ENCODE measurements at places on chromosomes 2 and 18.

DNA sequence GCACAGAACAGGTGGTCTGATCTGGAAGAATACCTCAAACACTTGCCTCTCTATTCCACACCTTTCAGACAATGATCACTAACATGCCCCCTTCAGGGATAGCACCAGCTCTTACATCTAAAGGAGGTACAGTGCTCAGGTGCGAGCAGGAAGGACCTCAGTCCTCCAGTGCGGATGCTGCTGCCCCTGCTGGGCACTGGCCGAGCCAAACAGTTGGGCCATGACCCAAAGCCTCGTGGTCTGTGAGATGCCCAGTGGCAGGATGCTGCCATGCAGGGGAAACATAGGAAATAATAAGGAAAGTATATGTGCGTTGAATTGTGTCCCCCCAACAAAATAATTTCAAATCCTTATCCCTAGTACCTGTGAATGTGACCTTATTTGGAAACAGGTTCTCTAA is 243.7 kb downstream of the NDUFA10 start:
- no peak for DNase-seq

GRCh38 chr18:56789004-56789888 is 138.1 kb downstream of the WDR7 start:
- DNase-seq, result no peak

- no peak for DNase-seq
Measured at GRCh38 chr2:200403814-200404213, 97.3 kb downstream of the SPATS2L start.

GRCh38 chr18:49596687-49597086 is 34.8 kb downstream of the LIPG start:
- no peak for DNase-seq

DNA sequence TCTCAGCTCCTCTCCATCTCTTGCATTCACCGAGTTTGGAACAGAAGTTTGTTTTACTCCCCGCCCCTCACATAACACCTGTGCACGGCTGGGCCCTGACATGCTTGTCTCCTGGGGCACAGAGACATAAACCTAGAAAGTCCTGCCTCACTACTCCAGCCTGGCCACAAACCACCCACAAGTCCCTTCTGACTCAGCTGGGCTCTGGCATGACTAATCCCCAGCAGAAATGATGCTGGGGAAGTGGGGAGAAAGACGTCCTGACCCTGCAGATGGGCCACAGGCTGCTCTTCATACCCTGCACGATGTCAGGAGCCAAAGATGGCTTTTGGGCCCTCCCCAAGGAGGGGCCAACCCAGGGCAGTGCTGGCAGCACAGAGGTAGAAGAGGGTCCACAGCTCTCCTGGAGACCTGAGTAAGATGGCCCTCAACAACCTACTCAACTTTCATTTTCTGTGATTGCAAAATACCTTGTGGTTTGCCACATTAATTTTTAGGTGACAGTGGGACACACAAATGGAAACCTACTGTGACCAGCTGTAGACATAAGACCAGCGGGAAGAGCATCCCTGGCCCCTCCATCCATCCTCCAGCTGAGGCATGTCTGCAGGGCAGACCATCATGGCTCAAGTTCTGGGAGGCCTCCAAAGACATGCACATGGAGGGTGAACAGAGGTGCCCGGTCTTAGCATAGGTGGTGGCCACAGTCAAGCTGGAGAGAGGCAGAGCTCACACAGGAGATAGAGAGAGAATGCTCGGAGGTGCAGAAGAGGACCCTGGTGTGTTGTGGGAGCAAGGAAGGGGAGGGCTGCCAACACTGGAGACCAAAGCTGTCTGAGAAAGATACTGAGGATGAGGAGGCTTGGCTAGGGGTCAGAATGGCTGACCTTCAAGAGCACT is 40.0 kb downstream of the DNMT3A start:
- no peak for DNase-seq

- DNase-seq, result no peak
Measured at GRCh38 chr2:172462849-172463381, 35.5 kb downstream of the ITGA6 start.

GRCh38 chr2:107621186-107622165 is 205.2 kb upstream of the RGPD4 start:
- no peak for DNase-seq

DNA sequence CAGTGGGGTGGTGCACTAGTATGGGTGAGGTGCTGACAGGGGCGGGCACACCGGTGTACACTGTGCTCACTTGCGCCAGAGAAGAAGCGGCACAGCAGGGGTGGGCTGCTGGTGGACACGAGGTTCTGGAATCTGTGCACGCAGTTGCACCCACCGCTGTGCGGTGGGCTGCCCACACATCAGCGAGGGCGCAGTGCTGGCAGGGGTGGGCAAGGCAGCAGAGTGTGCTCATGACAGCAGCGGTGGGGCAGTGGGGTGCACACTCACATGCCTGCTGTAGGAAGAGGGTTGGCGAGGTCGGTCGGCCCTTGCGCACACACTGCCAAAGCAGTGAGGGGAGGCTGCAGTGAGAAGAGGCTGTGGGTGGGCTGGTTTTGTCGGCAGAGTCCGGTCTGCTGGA is 141.8 kb downstream of the GALNT13 start:
- no peak for DNase-seq

DNA sequence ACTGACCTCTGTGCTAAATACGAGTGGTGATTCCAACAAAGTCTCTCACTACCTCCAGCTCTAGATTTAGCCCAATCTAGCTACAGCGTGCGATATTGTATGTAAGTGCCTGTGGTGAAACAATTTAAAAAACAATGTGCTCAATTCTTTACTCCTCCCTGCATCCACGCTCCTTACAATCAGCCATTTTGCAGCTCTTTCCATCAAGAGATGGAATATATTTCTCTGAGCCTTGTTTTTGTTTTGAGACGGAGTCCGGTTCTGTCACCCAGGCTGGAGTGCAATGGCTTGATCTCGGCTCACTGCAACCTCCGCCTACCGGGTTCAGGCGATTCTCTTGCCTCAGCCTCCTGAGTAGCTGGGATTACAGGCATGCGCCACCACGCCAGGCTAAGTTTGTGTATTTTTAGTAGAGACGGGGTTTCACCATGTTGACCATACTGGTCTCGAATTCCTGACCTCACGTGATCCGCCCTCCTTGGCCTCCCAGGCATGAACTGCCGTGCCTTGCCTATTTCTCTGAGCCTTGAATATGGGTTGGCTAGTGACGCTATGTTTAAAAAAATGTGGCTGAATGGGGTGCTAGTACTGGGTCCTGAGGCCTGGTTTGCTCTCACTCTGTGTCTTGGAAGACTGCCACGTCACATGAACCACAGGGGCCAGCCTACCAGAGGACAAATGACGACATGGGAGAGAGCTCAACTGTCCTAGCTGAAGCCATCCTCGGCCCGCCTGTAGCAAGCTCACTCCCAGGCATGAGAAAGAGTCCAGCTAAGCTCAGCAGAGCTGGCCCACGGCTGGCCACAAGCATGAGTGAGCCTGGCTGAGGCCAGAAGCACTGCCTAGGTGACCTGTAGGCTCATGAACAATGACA is 14.8 kb downstream of the WDFY1 start:
- DNase-seq, result no peak

DNA sequence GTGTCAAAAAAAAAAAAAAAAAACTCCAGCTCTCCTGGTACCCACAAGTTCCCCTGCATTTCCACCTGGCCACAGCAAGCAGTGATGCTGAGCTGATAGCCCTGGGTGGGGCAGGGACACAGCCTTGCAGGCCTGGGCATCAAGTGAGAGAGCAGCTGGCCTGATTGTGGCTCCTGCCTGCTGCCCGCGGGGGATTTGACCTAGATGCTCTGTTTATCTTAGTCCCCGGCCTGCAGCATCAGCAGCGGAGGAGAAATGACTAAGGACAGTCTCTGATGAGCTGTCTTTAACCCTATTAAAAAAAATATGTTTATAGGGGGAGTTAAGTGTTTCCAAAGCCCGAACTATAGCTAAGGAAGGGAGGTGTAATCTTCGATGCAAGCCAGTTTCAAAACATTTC is 102.6 kb downstream of the MTCL1 start:
- DNase-seq, result no peak

- no peak for DNase-seq
Measured at GRCh38 chr2:85853499-85854165, 35.2 kb downstream of the ST3GAL5 start.

DNA sequence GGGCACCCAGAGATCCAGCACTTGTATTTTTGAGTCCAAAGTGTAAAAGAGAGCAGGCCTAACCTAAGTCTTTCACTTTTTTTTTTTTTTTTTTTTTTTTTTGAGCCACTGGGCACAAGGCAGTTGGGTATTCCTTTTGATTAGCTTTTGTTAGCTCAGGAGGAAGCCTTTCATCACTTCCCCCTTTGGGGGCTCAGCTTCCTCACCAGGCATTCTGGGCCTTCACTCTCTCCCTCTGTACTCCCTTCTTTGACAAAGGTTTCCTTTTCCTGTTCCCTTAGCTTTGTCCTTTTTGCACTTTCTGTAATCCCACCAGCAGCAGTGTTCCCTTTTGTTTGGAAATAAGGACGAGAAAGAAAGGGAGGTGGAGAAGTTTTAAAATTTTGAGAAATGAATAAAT is 88.2 kb downstream of the PKP4 start:
- no peak for DNase-seq

- DNase-seq, result no peak
Measured at GRCh38 chr2:132901661-132902060, 231.7 kb upstream of the LYPD1 start.

- DNase-seq, result no peak
Measured at GRCh38 chr2:46229134-46230063, 67.8 kb upstream of the EPAS1 start.

- no peak for DNase-seq
Measured at GRCh38 chr18:48293954-48294898, 115.0 kb downstream of the ZBTB7C start.

DNA sequence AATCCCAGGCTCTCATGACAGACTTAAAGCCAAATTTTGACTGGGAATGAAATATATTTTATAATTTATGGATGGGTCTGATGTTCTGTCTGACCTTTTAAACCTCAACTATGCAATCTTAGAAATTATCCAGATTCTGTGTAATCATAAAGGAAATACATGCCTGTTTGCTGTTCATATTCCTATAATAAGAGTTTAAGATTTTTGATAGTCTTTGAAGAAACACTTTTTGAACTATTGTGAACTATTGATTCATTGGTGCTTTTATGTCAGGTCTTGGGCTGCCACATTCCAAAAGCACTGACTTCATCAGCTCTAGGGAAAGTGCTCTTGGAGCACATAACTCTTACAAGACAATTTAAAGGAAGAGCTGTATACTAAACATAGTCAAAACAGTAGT is 64.2 kb downstream of the CCDC150 start:
- DNase-seq, result no peak

DNA sequence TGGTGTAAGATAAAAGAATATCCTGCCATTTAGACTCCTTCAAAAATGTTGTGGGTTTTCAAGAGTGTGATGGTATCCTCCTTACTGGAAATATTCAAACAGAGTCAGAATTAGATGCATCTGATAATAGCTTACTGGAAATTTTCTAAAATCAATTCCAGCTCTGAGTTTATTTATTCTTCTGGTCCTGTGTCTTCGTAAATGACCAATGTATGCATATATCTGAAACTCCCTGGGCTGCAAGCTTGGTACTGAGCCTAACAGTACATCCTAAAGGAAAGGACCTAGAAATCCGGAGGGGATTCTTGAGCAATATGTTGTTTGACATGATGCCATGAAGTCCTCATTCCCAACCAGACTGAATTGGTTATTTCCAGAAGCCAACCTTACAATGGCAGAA is 130.4 kb downstream of the KCNE4 start:
- no peak for DNase-seq

GRCh38 chr2:175457895-175458448 is 276.5 kb upstream of the ATP5MC3 start:
- DNase-seq, result no peak

- no peak for DNase-seq
Measured at GRCh38 chr2:142254031-142254430, 123.2 kb upstream of the LRP1B start.

DNA sequence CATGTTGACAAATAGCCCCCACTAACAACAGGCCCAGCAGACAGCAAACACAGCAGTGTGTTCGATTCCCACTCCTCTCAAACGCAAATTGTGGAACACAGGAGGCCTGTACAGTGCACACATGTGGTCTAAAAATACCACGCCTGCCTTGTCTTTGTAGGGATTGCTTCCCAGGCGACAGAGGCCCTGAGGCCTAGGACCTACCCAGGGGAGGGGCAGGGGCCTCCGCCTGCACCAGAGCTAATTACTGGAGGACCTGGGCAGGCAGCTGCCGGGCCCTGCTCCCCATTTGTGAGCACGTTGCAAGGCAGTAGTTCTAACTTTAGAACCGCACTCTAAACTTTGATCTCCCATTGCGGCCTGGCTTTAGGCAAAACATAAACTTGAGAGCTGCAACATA is 316.0 kb downstream of the TXNL1 start:
- no peak for DNase-seq

DNA sequence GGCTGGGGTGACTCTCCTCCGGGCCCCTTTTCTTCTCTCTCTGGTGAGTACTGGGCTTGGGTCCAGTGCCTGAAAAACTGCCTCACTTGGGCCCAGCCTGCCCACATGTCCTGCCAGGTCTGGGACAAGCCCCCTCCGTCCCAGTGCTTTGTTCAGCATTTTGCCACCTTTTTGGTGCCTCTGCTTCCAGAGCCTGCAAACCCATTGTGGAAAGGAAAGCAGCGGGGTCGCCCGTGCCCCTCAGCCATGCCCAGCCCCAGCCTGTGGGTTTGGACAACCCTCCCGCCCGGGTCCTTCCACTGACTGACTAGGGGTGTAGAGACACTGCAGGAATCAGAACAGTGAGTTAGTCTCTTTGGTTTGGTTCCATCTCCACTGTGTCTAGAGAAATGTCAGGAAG is 140.7 kb upstream of the ALKAL2 start:
- no peak for DNase-seq

GRCh38 chr2:197760293-197760657 is 24.8 kb downstream of the BOLL start:
- DNase-seq, result no peak

- DNase-seq, result no peak
Measured at GRCh38 chr18:59917422-59917821, 17.6 kb downstream of the PMAIP1 start.

GRCh38 chr2:63009490-63009889 is 41.1 kb upstream of the OTX1 start:
- no peak for DNase-seq

DNA sequence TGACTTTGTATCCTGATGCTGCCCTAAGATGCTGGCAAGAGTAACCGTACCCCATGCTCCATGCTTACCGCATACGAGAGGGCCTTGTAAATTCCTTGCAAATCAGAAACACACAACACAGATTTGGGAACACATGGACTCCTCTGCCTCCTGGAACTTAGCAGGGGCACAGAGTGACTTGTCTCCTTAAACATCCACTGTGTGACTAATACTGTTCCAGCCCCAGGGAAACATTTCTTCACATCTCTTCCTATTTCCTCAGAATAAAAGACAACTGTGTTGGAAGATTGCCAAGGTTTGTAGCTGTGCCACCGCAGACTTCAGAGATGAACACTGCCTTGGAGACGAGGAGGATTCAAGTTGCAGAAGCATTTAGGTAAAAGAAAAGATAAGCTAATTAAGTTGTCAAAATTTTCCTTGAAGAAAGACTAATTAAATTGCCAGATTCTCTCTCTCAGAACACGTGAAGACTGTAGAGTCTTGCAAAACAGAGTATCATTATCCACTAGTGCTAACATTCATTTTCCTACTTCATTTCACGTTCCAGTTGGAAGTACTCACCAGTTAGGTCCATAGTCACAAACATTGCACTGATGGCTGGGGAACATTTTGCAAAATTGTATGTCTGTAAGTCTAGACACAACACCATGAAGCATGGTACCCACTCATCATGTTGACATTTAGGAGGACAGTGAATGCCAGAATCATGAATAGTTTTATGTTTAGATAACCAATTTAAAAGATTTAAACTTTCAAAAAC is 188.8 kb downstream of the TSN start:
- DNase-seq, result no peak

Measured in stimulated activated CD8-positive, alpha-beta memory T cell treated with anti-CD3 and anti-CD28 coated beads, Interleukin-15, amount 100 ng/mL, for 24 hours (primary cell).